ENCODE measurements at places on chromosomes 2 and 18. TPM values are rescaled to one million over a fixed set of nuclear protein-coding genes. Genes with fewer than 3 reads are reported as not detected.

The SLC9A4 gene
- not detected for total RNA-seq

The RAX gene
- not detected for total RNA-seq

The MC2R gene
- total RNA-seq = not detected

The SAP130 gene
- total RNA-seq = 25.9 TPM

The CYP26B1 gene
- total RNA-seq = 12.7 TPM

DNA sequence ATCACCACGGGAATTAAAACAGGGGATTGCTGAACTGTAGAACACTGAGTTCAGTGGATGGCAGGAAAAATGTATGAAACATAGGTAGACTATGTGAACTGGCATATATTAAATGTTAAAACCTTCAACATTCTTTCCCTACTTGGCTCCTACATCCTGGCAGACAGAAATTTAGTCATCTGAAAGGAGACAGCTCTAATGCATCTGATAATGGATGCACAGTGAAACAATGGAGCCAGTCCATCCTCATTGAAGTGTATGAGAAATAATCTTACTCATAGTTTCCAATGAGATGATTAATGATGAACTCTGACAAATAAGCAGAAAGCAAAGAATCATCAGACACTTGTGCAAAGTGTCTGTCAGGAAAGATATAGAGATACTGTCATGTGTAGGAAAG is 1629.7 kb upstream of the TMEFF2 start:
- DNase-seq = no peak

- DNase-seq = no peak
Observed at GRCh38 chr2:196170606-196171247, 651 bp downstream of the STK17B start.

DNA sequence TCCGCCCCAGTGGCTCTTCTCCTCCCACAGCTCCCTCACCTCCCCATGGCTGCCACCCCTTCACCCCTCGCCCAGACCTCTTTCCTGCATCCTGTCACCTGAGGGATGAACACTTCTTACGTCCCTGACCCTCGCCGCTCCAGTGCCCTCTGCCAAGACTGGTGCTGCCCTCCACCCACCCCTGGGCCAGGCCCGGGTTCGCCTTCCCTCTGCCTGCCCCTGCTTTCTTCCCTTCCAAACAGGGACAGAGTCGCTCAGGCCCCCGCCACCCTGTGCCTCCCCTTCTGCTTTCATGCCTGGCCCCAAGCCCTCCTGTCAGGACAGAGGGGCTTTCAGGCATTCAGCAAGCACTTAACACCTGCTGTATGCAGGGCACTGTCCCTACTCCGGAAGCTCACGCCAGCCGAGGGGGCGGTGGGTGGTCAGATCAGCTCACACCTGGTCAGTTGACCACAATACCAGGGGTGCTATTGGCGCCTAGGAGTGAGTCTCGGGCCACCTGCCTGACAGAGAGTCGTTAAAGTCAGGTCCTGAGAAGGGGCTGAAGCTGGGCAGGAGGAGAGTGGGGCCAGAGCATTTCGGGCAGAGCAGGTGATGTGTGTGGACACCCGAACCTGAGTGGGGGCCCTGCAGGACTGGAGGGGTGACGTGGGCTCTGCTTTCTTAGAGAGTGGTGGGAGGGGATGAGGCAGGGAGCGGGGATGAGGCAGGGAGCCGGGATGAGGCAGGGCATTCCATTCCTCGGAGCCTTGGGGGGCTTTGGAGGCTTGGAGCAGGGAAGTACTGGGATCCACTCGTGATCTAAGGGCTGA is 26.0 kb upstream of the HPCAL1 start:
- DNase-seq = no peak

DNA sequence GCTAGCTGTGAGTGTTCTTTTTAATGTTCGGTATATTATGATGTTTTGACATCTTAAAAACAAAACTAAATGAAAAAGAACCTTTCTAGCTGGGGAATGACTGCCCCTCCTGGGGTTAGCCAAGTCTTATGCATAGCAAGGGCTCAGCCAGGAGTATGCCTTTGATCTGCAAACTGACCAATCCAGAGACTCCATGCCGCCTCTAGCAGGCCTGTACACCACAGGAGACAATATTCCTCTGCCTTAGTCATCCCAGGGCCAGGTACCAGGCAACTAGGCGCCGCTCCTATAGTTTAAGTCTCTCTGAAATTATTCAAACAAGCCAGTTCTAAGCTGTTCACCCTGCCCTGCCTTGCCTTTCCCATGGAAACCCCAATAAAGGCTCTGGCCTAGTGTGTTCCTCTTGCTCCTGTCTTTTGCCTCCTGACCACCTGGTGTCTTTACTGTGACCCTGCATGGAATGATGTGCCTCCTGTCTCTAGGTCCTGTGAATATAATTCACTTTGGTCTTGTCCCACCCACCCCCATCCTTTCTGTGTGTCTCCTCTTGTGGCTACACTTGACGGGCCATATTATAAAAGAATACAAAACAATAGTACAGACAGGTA is 52.0 kb upstream of the CHN1 start:
- DNase-seq = no peak

GRCh38 chr2:205808486-205809121 is 126.3 kb downstream of the NRP2 start:
- no peak for DNase-seq

GRCh38 chr2:118837621-118838020 is 9.8 kb downstream of the EN1 start:
- DNase-seq = no peak

DNA sequence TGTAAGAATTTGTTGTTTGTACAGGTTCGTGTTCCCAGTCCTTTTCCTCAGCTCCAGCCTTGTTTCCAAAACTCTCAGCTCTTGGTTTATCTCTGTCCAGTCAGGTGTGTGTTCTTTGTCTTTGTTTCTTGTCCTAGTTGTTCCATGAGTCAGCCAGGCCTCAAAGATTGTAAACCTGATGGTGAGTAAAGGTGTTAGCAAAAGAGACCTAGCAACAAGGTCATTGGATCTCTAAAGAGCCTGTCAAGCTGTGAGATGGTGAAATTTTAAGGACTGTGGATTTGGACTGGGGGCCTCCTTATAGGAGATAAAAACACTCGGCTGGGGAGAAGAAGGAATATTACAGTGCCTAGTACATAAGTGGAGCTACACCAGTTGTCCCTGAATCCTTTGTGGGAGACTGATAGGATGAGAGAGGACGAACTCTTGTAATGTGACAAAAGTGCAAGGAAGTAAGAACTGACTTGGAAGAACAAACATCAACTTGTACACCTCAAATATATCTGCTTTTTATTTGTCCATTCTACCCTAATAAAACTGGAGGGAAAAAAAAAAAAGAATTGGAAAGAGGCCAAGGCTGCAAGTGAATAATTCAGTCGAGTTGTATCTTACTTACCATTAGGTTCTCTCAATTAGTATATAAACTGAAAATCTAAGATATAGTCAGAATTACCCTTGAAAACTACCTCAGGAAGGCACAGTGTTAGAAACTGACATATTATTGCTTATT is 37.2 kb downstream of the ITGA6 start:
- no peak for DNase-seq

DNA sequence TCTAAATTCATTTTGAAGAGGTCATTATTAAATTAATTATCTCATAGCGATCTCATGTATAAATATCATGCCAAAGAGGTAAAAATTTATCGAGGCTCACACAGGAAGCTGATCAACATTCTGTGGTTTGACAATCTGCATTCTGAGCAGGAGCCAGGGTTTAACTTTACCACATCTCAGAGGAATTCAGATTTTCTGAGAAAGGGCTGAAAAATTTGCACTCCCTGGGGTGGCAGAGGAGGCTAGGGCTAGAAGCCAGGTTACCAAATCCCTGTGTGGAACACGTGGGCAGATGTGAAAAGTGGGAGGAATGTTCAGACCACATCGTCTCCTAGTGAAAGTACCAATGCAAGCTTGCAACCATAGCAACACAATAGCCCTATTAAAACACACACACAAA is 63.5 kb upstream of the CTLA4 start:
- DNase-seq = peak; percentile 62

- DNase-seq = no peak
Observed at GRCh38 chr2:96499061-96499960, 5.8 kb downstream of the NEURL3 start.

DNA sequence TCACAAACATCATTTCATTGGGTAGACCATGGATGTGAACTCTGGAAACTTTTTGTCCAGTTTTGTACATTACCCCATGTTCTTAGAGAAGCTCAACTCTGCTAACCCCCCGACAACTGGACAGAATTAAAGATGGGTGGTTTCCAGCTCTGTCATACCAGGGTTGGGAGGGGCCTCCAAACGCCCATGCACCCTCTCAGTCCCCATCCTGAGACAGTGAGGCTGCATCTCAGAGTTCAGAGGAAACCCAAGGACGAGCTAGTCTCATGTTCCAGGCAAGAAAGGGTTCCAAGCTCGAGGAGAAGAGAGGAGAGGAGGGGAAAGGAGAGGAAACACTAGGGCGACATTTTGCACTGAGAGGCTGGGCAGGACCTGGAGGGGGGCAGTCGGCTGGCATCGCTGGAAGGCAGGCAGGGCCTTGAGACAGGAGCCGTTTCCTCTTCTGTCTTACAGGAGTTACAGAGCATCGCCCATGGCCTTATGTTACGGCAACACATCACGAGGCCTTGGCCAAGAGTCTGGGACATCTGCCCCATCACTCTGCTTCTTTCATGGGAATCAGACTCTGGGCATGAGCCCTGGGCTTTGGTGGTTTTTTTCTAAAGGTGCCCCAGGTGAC is 16.4 kb downstream of the MAL start:
- DNase-seq = no peak

DNA sequence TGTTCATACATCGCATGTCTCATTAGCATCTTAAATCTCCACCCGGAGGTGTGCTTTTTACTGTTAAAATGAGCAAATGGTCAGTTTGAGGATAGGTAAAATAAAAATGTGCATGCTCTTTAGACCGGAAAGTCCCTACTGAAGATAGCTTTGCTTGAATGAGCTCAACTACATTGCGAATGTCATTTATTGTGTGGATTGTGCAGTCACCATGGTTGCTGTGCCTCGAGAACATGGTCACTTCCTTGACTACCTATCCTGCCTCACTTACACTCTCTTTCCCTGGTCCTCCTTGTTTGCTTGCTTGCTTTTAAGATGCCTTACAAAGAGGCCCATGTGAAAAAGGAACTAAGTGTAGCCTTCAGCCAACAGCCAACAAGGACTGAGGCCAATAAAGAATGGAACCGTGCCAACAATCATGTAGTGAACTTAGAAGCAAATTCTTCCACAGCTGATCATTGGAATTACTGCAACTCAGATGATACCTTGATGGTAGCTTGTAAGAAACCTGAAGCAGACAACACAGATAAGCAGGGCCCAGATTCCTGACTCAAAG is 72.2 kb upstream of the BARD1 start:
- no peak for DNase-seq

DNA sequence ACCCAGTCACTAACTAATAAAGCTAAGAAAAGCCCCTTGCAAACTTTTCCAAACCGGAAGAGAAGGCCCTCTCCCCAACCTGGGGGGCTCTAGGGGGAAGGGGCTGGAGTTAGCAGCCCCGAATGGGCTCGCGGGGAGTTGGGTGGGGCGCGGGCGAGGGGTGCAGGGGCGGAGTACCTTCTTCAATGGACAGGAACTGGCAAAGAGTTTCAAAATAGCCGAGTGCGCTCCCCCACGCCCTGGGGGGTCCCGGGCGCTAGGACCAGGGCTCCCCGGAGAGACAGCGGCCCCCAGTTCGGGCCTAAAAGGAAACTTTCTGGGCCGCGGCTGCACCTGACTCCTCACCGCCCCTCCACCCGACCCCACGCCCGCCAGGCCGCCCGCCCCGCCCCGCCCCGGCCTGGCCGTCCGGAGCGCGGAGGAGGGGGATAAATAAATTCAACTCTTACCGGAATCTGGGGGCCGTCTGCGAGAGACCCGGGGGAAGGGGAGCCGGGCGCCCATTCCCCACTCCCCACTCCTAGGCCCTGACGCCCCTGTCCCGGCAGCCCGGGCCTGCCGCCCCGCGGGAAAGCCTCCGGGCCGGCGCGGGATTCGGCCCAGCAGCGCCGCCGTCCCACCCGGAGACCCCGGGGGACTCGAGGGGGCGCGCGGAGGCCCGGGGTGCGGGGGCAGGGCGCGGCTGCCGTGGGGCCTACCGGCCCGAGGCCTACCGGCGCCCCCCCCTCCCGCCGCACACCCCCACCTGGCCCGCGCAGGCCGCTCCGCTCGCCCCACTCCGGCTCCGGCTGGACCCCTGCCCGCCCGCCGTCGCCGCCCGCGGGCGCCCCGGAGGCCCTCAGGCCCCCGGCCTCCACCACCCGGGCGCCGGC is 868 bp downstream of the INO80D start:
- peak; percentile 69 for DNase-seq

GRCh38 chr18:30988440-30988839 is 54.1 kb downstream of the DSC3 start:
- no peak for DNase-seq

- no peak for DNase-seq
Observed at GRCh38 chr2:119679526-119679837, 481 bp downstream of the TMEM177 start.

- DNase-seq = no peak
Observed at GRCh38 chr2:9618410-9618809, 12.4 kb downstream of the YWHAQ start.

GRCh38 chr2:50674876-50675275 is 357.1 kb downstream of the NRXN1 start:
- DNase-seq = no peak

DNA sequence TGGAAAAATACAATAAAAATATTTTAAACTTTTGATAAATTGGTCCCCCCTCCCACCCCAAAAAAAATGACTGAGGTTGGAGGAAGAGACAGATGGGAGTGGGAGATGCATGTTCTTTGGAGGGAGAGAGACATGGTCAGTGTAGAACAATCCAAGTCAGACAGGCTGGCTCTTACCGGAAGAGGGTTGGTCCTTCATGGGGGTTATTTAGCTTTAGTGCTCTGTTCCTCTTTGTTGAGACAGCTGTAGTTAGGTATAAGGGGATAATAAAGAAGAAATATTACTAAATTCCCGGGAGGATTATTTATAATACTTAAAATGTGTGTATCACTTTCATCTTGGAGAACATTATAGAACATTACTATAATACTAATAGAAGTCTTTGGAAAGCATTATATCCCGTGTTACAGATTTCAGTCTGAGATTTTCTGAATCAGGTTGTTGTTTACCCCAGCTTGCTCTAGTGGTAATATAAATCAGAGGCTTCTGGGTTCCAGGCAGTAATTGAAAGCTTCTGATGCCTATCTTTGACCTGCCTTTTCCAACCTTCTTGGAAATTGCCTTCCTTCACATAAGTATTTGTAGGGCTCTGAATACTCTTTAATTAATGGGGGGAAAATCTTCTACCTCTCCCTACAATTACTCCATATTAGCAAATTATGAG is 87.7 kb downstream of the SPTBN1 start:
- DNase-seq = no peak

- no peak for DNase-seq
Observed at GRCh38 chr2:113707106-113707505, 49.3 kb downstream of the SLC35F5 start.

Data from sciatic nerve (tissue), 2 donors.